Fibroblast of skin of abdomen (primary cell): ENCODE measurements at places on chromosomes 16 and 17.

DNA sequence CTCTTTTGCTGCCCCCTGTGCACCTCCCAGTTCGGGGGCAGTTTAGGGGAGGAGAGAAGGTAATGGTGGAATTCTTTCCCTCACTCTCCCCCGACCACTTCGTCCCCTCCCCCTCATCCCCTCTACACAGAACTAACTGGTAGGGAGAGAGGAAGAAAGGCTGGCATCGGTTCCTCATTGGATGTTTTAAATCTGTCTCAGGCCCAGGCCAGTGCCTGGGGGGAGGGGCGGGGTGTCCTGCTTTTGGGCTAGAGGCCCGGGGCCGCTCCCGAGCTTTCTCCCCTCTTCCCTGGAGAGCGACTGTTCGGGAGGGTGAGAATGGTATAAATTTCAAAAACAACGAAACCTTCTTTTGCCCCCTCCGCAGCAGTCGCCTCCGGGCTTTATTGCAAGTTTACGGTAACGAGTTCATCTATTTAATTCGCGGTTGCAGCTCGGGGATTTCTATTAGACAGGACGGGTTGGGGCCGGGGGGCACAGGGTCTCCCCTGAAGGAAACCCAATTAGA is at the start of gene PRAC2:
TSS of gene PRAC2 (plus strand) at position 271 of the 508 bp plus-strand sequence. CDS start 1,226 bp downstream, outside the sequence.
- DNase-seq: no peak

GRCh38 chr17:80724775-80725266 is 180.2 kb downstream of the RPTOR start:
- DNase-seq: peak; percentile 87

DNA sequence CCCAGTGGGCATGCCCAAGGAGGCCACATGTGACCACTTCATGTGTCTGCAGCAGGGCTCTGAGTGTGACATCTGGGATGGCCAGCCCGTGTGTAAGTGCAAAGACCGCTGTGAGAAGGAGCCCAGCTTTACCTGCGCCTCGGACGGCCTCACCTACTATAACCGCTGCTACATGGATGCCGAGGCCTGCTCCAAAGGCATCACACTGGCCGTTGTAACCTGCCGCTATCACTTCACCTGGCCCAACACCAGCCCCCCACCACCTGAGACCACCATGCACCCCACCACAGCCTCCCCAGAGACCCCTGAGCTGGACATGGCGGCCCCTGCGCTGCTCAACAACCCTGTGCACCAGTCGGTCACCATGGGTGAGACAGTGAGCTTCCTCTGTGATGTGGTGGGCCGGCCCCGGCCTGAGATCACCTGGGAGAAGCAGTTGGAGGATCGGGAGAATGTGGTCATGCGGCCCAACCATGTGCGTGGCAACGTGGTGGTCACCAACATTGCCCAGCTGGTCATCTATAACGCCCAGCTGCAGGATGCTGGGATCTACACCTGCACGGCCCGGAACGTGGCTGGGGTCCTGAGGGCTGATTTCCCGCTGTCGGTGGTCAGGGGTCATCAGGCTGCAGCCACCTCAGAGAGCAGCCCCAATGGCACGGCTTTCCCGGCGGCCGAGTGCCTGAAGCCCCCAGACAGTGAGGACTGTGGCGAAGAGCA is 4.4 kb downstream of the WFIKKN2 start:
- no peak for DNase-seq

DNA sequence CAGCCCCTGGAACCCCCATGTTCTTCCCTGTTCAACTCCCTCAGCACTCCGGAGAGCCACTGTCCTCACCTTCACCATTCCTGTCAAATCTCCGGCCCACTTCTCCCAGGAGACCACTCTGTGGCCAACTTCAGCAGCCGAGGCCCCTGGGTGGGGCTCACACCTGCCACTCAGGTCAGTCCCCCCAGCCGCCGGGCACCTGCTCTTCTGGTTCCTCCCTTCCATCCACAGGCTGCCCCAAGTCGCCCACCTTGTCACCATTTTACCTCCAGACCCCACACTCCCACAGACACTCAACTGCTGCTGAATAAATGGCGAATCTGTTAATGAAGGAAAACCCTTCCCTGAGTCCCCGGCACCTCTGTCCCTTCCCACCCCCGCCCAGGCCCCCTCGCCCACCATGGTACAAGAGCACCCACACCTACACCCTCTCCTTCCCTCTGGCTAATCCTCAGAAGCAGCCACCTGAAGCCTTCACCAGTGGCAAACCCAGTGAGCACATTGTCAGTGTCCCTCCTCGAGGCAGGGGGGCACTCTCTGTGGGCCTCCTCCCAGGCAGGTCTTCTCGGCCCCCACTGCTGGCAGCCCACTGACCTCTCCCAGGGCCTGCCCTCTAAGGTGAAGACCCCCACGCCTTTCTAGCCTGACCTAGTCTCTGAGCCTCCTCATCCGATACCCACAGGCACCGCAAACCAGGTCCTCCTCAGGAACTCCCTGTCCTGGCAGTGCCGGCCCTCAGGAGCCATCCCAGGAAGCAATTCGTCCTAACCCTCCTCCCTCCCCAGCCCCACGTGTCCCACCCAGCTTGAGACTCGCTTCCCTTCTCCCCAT is 8.2 kb downstream of the CANT1 start:
- no peak for DNase-seq

GRCh38 chr16:48611329-48612137 is 1.6 kb upstream of the N4BP1 start:
- DNase-seq: no peak
